Stimulated activated CD8-positive, alpha-beta memory T cell treated with anti-CD3 and anti-CD28 coated beads, Interleukin-4, amount 100 ng/mL, for 1 hour (primary cell): ENCODE measurements at places on chromosomes 16 and 17.

GRCh38 chr17:52606098-52606497, 447.6 kb upstream of the CA10 start:
- no peak for DNase-seq

GRCh38 chr16:12252616-12253015, 276.1 kb downstream of the SNX29 start:
- DNase-seq: no peak

DNA sequence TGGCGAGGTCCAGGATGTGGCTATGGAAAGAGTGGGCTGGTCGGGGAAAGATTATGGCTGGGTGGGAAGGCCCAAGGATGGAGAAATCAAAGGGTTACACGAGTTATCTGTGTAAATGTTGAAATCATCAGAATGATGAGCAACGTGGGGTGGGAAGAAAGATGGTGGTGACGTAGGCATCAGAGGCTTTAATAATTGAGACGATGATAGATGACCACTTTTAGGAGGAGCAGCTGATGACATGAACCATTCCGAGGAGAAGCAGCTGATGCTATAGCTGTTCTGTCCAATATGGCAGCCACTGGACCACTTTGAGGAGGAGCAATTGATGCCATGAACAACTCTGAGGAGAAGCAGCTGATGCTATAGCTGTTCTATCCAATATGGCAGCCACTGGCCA, 141.2 kb downstream of the USP31 start:
- no peak for DNase-seq

DNA sequence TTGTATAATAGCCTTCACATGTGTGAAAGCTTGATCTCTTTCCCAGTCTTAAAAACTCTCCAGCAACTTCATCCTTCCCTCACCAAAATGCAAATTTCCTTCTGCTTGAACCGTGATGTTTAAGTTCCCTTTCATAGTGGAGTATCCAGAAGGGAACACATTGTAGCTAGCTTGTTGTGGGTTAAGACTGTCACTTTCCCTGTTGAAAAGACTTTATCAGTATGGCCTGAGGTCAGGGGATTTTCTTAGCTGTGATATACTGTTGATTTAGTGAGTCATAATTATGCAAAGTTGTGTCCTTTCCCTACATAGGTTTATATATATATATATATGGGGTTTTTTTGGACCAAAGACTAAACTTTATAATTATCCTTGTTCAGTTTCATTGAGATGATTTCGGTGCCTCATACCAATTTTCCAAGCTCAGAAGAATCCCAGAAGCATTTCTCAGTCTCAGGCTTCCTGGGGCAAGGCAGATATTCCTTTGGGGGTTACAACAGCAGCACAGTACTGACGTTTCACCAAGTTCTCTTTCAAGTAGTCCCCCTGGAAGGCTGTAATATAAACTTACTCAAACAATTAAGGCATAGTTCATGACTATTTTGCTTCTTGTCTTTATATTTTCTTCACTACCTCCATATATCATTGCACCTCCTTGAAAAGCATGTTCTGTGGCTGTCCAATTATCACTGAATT, 35.7 kb downstream of the ESRP2 start:
- DNase-seq: no peak

GRCh38 chr17:48617471-48618255, 2.6 kb upstream of the HOXB8 start:
- DNase-seq: no peak

DNA sequence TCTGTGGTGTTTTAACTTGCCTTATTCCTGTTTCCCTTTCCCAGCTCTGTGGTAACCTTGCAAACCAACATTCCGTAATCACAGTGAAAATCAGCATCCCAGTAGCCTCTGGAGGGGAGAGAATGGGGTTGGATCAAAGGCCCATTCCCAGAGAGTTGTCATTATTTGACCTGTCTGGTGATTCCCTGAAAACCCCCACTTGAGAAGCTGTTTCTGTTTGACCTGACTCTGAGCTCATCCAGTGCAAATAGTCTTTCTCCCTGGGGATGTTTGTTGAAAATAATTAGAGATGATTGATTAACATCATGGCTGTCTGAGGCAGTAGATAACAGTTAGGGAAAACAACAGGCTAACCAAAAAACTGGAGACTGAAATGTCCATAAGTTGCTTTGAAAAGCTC, 3.0 kb downstream of the CACNG1 start:
- DNase-seq: no peak

GRCh38 chr17:12068946-12069345, 48.3 kb downstream of the MAP2K4 start:
- DNase-seq: no peak

DNA sequence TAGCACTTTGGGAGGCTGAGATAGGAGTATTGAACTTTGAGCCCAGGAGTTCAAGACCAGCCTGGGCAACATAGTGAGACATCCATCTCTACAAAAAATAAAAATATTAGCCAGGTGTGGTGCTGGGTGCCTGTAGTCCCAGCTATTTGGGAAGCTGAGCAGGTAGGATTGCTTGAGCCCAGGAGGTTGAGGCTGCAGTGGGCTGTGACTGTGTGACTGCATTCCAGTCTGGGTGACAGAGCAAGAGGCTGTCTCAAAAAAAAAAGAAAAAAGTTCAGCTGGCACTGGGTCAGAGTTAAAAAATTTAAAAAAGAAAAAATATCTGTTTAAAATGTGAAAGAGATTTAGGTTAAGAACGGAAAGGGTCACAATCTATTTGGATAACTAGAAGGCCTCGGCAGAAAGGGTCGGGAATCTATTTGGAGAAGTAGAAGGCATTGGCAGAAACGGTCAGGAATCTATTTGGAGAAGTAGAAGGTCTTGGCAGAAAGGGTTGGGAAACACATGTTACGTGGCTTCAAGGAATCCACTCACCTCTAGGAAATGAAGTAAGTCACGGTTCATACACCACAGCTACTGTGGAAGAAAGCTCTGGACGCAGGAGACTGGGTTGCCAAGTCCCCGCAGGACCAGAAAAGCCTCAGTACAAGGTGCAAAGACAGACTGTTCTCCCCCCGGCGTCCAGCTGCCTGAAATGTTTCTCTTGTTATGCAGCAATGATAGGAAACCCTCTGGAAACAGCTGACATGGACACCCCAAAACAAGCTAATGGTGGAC, 25.3 kb downstream of the LMF1 start:
- DNase-seq: no peak

- no peak for DNase-seq
Observed at GRCh38 chr17:11351479-11351878, 110.5 kb downstream of the SHISA6 start.

DNA sequence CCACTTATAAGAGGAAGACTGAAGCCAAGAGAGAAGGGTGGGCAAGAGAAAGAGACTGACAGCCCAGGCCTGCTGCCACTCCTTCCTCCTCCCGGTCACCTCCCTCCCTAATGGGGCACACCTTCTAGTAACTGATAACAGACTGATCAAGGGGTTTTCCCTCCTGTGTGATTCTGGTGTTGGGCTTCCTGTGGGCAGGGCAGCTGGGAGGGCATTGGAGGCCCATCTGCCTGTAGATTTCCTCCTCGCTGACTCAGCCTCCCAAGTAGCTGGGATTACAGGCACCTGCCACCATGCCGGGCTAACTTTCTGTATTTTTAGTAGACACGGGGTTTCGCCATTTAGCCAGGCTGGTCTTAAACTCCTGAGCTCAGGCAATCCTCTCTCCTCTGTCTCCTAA, 16.2 kb downstream of the CA4 start:
- no peak for DNase-seq

DNA sequence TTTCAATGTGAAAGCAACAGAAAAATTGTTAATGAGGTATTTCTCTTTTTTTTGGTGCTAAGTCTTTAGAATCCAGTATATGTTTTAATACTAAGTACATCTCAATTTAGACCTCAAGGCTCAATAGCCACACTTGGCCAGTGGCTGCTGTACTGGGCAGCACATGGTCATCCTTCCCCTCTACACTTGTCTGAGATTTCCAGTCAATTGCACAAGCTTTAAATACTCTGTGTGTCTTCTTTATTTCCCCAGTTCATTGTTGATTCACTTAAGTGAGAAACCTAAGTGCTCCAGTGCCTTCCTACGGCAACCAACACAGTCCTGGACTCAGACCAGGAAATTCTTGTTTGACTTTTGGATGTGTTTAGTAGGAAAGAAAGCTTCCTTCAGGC, 62.2 kb downstream of the TNRC6C start:
- no peak for DNase-seq

GRCh38 chr16:2511996-2512734, 1.6 kb upstream of the ATP6V0C start:
- no peak for DNase-seq

- DNase-seq: no peak
Observed at GRCh38 chr16:58422809-58423208, 30.5 kb downstream of the GINS3 start.

DNA sequence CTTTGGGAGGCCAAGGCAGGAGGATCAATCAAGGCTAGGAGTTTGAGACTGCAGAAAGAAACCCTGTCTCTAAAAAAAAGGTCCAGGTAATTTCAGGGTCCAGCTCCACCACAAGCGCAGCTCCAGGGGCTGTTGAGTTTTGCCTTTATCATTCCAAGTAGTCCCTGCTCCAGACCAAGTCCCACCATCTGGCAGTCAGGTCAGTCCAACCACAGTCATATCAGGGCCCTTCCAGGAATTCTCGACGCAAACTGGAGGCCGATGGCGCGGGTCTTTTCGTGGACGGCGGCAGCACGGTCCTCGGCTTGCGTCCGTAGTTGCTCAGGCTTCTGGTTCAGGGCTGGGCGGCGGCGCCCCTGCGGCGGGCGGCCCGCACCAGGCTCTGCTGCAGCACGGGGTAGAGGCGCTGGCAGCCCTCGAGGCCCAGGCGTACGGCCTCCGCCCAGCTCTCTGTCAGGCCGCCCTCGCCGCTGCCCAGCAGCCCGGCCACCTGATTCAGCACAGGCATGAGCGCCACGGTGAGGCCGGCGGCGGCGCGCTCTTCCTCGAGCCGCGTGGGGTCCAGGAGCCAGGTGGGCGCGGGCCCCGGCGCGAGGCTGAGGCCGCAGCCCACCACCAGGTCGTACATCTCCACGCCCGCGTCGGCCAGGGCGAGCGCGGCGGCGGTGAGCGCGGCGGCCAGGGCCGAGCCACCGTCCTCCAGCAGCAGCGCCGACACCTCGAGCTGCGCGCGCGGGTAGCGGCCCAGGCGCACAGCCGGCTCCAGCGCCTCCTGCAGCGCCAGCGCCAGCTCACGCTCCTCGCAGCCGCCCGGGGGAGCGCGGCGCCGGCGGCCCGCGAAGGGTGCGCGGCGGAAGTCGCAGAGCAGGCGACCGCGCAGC, 752 bp downstream of the EXOSC6 start:
- no peak for DNase-seq

DNA sequence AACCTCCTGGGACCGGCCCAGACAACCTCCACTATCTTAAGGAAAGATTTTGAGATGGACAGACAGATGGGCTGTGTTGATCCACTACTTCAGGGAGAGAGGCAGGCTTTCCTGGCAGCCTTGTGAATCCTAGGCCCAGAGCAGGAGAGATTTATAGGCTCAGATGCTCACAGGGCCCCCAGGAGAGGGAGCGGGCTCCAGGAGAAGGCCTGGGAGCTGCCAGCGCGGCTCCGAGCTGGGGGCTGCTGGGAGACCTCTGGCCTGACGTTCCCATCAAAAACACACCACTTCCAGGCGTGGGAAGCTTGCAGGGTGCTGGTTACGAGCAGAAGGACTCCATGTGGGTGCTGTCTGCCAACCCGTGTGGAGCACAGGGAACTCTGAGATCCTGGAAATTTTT, 53.2 kb downstream of the MYH11 start:
- no peak for DNase-seq

DNA sequence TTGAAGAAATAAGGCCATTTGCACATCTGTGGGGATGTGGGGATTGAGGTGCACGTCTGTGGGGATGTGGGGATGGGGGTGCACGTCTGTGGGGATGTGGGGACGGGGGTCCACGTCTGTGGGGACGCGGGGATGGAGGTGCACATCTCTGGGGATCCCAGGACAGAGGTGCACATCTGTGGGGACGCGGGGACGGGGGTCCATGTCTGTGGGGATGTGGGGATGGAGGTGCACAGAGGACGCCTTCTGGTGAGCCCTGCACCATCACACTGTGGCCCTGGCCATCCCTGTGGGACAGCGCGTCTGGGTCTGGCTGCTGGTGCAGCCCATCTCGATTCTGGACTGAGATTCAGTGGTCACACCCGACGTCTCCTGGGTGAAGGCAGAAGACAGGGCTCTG, 161.4 kb downstream of the LAT start:
- DNase-seq: no peak

GRCh38 chr16:86635176-86635876, 57.0 kb downstream of the FOXL1 start:
- no peak for DNase-seq
